Stimulated activated CD4-positive, alpha-beta T cell treated with anti-CD3 and anti-CD28 coated beads, Interleukin-2, amount 100 ng/mL, for 48 hours (primary cell): ENCODE measurements at places on chromosomes 4 and X.

- no peak for DNase-seq
Measured at GRCh38 chr4:126705266-126705665, 927.5 kb upstream of the INTU start.

DNA sequence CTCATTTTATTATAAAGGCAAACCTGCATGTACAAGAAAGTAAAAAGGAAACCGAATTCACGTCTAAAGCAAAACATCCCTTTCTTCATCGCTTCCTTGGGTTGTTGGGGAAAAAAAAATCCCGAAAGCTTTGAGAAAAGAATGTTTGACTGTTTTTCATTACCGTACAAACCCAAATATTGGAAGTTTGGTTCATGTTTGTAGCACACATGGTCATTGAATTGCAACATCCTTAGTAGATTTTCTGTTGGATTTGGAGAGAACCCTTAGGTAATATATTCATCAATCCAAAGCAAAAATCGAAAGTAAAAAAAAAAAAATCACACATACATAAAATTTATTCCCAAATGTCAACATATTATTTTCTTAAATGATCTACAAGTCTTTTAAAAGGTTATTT, 420.3 kb downstream of the MAPK10 start:
- DNase-seq: no peak

- no peak for DNase-seq
Measured at GRCh38 chr4:123659262-123659661, 262.7 kb downstream of the SPRY1 start.

DNA sequence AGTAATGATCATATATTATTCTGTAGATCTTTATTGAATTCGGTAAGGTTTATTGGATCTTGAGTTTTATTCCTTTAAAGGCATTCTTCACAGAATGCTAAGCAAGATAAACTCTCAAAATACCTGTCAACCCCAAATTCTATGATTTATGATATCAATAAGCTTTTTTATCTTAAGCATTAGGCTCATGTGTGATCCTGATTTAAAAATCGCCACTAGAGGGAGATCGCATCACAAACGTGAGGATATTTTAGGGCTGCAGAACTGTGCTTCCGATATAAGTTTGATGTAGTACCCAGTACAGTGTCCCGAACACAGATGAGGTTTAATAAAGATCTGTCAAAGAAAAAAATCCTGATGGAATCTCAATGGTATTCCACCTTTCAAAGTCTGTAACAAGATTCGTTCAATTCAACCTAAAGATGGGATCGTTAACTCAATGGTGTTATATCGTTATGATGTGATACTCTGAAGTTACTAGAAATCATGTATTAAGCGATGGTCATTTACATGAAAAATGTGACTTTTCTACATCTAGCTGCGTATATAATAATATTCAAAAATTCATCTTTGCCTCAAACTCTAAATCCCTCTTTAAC, 169.0 kb downstream of the CORIN start:
- no peak for DNase-seq

GRCh38 chrX:77628294-77629025, 157.6 kb downstream of the ATRX start:
- no peak for DNase-seq

DNA sequence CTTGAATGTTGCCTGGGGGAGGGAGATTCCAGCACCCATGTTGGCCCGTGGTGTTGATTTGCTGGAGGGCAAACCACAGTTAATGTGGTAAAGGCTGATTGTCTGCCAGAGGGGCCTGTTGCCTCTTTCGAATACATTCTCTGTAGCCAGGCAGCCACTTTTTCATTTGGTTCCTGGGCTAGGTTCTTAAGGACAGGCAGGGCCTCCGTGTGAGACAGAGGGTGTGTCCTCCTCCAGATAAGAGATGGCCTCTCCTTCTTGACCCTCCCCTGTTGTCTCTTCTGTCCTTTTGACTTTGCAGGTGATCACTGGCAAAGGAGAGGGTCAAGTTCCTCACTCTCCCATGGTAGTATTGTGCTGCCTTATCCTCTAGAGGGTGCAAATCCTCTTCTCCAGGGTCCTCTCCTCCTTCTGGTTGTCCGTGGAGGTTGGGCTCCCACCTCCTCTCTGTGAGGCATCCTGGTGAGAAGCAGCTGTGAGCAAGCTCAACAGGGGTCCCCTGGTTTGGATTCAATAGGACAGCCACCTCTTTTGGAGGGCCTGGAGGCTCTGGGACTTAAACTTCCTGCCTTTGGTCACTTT, 44.9 kb downstream of the ZNF182 start:
- no peak for DNase-seq

DNA sequence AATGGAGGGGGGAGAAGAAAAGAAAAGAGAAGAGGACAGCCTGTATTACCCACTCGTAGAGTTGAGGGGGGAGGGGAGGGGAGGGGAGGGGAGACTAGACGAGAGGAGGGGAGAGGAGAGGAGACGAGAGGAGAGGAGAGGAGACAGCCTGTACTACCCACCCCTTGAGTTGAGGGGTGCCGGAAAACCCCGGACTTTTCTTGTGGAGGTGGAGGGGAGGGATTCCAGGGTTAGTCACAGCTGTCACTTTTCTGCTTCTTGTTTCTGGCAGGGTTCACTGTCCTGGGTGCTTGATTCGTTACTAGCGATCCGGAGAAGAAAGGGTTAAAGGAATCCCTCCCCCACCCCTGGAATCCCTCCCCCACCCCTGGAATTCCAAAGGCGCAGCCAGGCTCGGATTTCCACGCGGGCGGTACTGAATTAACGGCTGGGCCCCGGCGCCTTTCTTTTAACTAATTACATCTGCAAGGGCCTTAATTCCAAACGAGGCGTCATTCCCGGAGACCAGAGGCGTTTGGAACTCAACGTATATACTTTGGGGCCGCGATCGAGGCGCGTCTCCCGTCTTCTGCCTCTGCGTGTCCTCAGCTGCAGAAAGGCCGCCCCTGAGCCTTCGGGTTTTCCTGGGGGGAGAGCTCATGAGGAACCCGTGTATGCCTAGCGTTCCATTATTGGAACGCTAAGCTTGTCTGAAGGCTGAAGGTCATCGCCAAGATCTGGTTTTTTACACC, 20.1 kb upstream of the CSF2RA start:
- no peak for DNase-seq

GRCh38 chrX:144327495-144327894, 443.6 kb downstream of the UBE2NL start:
- no peak for DNase-seq

GRCh38 chrX:50615570-50616158, 145.0 kb upstream of the DGKK start:
- no peak for DNase-seq

GRCh38 chr4:100517864-100518341, at the start of gene EMCN:
TSS of gene EMCN (minus strand) at chr4:100518022. CDS start at chr4:100517914, 108 bp downstream.
- DNase-seq: no peak

- no peak for DNase-seq
Measured at GRCh38 chr4:149017002-149017734, 575.0 kb upstream of the NR3C2 start.

DNA sequence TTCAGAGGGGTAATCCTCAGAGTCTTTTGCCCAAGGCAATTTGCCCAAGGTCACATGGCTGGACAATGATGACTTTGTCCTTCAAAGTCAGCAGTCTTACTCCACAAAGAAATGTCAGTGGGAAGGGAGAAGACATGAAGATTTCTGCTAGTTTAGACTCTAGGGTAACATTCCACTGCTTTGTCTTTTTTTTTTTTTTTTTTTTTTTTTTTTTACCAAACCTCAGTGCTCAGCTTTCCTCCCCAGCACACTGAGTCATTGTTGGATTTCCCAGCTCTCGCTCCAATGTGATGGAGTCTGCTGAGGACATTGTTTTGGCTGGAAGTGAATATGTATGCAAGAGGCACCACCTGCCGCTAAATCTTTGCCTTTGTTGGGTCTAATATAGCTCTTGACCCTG, 7.2 kb upstream of the C1QTNF7 start:
- DNase-seq: no peak

- no peak for DNase-seq
Measured at GRCh38 chr4:87151730-87152129, 68.7 kb downstream of the KLHL8 start.

GRCh38 chr4:1521821-1522361, 115.6 kb upstream of the NKX1-1 start:
- DNase-seq: no peak

- no peak for DNase-seq
Measured at GRCh38 chr4:104593019-104593418, 98.3 kb upstream of the CXXC4 start.

- DNase-seq: no peak
Measured at GRCh38 chr4:183843248-183843671, 61.8 kb upstream of the STOX2 start.

- DNase-seq: no peak
Measured at GRCh38 chr4:18815081-18815778, 793.7 kb upstream of the LCORL start.

DNA sequence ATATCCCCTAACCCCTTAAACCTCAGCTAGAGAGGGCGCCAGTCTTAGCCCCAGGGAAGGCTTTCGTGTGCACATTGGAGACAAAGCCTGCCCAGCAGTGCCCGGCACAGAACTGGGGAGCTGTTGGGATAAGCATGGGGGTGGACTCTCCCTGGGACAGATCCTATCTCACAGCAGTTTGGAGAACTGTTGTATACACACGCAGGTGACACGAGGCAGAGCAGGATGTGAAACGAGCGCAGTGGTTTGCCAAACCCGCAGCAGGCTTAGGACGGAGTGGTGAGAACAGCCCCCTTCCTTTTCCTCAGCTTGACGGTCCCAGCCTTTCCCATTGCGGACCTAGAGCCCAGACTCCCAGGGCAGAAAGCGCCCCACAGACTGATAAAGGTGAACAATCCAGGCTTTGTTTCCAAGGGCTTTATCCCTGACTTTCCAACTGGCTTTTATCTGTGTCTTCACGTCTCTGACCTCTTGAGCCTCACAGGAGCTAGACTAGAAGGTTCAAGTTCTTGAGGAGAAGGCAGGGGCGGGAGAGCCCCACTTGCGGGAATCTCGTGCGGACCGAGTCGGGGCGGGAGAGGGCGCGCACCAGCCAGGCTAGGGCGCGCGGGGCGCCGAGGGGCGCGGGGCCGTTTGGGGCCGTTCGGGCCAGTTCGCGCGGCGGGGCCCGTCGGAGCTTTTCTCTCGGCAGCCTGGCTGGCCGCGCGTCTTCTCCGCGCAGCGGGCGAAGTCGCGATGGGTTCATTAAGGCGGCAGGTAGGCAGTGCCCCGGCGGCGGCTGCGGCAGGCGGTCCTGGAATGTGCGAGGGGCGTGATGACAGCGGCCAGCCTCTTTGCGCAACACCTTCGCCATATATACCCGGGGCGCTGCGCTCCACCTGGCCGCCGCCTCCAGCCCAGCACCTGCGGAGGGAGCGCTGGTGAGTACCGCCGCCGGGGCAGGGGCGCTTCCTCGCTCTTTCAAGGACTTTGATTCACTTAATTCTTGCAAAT, at the start of gene SLC34A2:
Gene SLC34A2 (plus strand): TSS at position 881 of the 993 bp plus-strand sequence. CDS start 6,650 bp downstream, outside the sequence.
- no peak for DNase-seq

GRCh38 chrX:131399678-131400428, 110.7 kb upstream of the IGSF1 start:
- DNase-seq: no peak

DNA sequence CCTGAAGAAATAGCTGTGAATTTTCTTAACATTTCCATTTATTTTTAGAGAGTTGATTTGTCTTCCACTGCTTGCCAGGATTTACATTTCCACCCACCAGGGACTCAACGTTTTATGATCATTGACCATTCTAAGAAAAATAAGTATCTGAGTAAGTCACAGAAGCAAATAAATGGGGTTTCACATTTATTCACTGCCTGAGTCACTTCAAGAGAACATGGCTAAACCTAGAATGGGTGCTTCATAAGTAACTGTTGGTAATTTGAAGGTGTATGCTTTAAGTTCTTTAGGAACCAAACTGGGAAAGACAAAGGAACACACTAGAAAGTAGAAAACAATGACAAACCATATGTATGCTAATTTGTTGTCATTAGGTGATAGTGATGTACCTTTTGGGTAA, 43.2 kb upstream of the GRIA3 start:
- no peak for DNase-seq

- no peak for DNase-seq
Measured at GRCh38 chr4:103496800-103497199, 223.0 kb downstream of the TACR3 start.

GRCh38 chrX:125710403-125711062, 390.9 kb downstream of the TEX13C start:
- no peak for DNase-seq

DNA sequence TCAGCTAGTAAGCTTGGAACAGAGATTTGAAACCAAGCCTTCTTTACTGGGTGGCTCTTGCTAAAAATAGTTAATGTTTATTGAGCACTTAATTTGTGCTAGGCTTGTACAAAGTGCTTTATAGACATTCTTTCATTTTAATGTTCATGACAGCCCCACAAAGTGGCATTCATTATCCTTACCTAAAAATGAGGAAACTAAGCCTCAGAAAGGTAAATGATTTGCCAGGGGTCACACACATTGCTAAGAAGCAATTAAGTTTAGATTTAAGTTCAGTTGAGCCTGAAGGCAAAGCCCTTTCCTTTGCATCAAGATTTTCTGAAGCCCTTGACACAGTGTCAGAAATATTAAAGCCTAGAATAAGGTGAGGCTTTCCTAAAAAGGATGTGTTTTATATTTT, 327.5 kb upstream of the FGF13 start:
- DNase-seq: no peak

DNA sequence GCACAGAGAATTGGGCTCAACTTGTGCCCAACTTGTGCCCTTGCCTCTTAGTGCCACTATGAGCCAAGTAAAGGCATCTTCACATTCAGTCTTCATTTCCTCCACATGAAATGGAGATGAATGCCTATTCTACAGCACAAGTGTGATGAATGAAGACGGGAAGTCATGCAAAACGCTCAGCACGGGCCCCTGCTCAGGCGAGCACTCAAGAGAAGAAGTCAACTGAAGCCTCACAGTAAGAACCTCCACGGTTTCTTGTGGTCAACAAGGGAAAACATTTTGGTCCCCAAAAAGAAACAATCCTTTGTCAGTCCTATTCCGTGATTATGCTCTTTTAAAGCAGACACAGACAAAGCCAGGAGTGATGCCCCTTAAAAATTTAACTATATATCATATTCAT, 87.0 kb downstream of the IRF2 start:
- DNase-seq: no peak
